CD4-positive, alpha-beta T cell treated with Interleukin-10 for 1 hour (primary cell): ENCODE measurements at places on chromosomes 7 and 10.

GRCh38 chr10:3622427-3622826 lies 162.6 kb downstream of the KLF6 start:
- peak; percentile 5 for DNase-seq

GRCh38 chr10:18719811-18720210 lies 60.6 kb downstream of the ARL5B start:
- DNase-seq = no peak

DNA sequence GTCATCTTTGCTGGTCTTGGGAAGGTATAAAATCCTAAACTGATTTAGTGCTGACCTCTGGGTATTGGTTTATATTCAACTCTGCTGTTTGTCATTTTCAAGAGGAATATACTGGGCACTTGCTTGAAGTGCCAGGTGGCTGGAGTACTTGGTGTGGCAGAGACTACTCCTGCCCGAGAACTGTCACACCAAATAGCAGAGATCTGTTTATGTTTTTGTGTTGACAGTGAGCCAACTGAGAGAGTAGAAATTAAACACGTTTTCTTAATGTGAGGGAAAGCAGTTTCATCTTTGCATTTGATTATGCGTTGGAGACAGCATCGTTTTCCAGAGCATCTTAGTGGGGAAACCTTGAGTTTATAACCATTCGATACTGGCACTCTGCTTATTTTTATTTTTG lies 174.4 kb downstream of the CDCA7L start:
- DNase-seq = no peak

GRCh38 chr10:52836816-52837215 lies 64.2 kb upstream of the MBL2 start:
- DNase-seq = no peak

DNA sequence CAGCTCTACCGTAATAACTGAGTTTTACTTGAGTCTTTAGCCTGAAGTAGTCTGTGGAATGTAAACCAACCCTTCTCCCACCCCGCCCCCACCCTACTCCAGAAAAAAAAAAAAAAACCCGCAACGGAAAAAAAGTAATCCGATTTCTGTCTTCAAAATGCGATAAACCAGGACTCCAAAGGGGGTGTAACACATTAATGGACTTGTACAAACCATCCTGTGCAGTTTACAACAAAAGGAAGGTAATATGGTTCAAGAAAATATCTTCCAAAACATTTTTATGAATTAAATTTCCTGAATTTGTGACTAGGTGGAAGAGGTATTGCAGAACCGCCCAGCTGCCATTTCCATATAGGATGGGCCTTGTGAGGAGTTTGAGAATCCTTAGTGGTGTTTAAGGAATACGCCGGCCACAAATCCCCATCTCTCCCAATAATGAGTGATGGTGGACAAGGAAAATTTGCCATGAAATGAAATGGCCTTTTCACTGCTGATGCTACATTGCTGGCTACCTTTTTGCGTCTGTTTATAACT lies 10.6 kb downstream of the SKIDA1 start:
- DNase-seq = no peak

DNA sequence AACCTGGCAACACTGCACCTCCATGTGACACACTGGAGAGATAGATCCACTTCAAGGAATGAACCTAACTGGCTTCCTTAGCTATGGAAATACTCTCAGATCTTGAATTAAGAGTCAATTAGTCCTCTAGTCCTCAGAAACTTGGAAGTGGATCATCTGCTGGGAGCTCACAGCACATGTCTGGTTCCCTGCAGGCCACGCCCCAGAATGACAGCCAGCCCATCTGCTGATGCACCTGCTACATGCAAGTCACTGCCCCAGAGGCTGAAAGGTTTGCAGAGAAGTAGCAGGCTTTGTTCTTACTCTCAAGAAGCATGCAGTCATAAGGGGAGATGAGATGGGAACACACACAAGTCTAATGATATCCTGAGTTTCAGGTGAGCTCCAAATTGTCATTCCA lies 275.9 kb downstream of the SKAP2 start:
- no peak for DNase-seq

GRCh38 chr7:13849163-13849892 lies 140.1 kb downstream of the ETV1 start:
- DNase-seq = no peak

GRCh38 chr10:7544203-7544602 lies 122.6 kb downstream of the ITIH5 start:
- DNase-seq = no peak

DNA sequence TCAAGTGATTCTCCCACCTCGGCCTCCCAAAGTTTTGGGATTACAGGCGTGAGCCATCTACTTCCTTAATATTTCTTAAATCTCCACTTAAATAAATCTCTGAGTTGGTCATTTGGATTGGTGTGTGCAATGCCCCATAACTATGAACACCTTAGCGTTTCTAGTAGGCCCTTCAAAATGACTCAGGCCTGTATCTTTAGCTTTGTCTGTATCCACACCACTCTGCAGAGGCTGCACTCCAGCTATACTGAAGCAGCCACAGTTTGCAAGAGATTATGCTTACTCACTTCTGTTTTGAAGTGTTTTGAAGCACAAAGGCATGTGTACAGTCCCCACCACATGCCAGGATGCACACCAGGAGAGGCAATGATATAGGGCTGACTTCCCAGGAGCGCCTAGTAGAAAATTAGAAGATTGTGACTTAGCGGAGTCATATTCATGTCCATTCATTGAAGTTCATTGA lies 2.4 kb upstream of the ST7 start:
- no peak for DNase-seq

GRCh38 chr10:122258136-122259074 lies 12.7 kb upstream of the BTBD16 start:
- DNase-seq = no peak

DNA sequence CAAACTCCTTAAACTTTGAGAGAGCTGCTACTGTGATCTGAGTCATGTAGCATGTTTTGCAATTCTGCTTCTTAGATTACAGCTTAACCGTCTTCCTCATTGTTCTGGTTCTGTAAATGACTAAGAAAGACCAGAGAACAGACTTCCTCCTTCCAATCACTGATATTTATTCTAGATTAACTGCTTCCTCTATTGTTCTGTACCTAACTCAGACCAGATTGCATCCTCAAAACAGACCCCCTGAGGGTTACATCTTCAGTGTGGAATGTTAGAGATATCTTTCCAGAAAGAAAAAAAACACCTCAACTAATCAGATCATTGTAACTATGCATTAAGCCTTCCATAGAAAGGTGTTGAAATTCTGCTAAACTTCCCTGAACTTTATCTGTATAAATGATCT lies 5.7 kb upstream of the PIP start:
- peak; percentile 0 for DNase-seq

- no peak for DNase-seq
These were observed 187.9 kb upstream of the SMIM30 start for GRCh38 chr7:113306302-113306701.

GRCh38 chr7:151927011-151927410 lies 29.2 kb upstream of the GALNTL5 start:
- DNase-seq = no peak
